ENCODE measurements at places on chromosomes 12 and 14. TPM values are rescaled to one million over a fixed set of nuclear protein-coding genes. Genes with fewer than 3 reads are reported as not detected.

- DNase-seq: no peak
Observed at GRCh38 chr14:85607651-85608081, 77.7 kb downstream of the FLRT2 start.

Gene KCNA5
- total RNA-seq: 74.6 TPM

Gene MANSC4
- total RNA-seq: not detected

- no peak for DNase-seq
Observed at GRCh38 chr12:106669216-106669615, 86.4 kb downstream of the RFX4 start.

DNA sequence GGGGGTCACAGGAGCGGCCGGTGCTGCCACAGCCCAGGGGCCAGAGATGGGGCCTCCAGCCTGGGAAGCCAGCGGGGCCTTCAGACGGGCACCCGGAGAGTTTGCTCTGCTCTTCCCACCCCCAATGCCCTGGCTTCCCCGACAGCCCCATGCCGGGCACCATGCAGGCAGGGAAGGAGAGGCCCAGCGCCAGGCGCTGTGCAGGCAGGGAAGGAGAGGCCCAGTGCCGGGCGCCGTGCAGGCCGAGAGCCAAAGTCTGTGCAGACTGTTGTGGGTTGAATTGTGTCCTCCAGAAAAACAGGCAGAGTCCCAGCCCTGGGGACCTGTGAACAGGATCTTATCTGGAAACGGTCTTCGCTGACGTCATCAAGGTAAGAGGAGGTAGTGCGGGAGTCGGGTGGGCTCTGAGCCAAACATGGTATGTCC lies 34.3 kb downstream of the GALNT9 start:
- no peak for DNase-seq

- DNase-seq: no peak
Observed at GRCh38 chr12:124884587-124885438, 21.1 kb upstream of the SCARB1 start.

GRCh38 chr14:55910601-55911243 lies 207.5 kb upstream of the PELI2 start:
- DNase-seq: no peak

Gene PLEKHH1
- total RNA-seq: 2.3 TPM

Gene RILPL1
- 130 TPM for total RNA-seq

Gene HOXC10
- not detected for total RNA-seq

GRCh38 chr14:35425850-35426249 lies 21.3 kb upstream of the NFKBIA start:
- DNase-seq: no peak

Gene HIP1R
- 32.4 TPM for total RNA-seq

GRCh38 chr12:116502141-116502725 lies 56.9 kb upstream of the MAP1LC3B2 start:
- DNase-seq: no peak

- DNase-seq: no peak
Observed at GRCh38 chr14:102731871-102732800, 45.1 kb upstream of the TRAF3 start.

DNA sequence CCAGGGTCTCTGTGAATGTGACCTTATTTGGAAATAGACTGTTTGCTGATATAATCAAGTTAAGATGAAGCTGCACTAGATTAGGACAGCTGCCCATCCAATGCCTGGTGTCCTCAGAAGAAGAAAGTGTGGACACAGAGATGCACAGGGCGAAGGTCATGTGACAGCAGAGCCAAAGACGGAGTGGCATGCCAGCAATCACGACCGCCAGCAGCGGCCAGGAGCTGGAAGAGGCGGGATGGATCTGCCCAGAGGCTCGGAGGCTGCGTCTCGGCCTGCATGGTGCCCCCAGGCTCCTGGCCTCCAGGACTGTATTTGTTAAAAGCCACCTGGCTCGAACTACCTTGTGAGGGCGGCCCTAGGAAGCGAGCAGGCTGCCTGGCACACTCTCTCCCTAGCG lies 76.5 kb downstream of the RFLNA start:
- no peak for DNase-seq

GRCh38 chr14:50082308-50082742 lies 34.0 kb downstream of the VCPKMT start:
- no peak for DNase-seq

DNA sequence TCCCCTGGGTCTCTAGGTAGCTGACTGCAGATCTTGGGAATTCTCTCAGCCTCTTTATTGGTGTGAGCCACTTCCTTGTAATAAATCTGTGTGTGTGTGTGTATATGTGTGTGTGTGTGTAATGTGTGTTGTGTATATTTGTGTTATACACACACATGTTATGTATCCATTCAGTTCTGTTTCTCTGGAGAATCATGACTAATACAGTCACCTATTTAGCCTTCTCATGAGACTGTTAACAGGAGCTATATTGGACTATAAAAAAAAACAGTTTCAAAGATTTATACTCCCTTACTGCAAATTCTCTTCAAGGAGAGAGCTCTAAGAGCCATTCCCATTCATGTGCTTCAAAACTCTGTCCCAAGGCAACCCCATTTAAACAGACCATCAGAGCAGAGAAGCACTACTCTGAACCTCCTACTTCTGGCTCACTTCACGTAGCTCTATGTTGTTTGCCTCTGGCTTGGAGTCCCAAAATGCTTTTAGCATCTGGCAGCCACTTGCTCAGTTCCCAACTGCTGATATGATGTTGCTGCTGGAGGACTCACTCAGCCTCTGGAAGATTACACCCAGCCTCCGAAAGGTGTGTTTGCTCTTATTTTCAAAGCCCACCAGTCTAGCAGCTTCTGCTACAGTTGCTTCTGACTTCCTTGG lies 48.7 kb upstream of the KITLG start:
- DNase-seq: no peak

DNA sequence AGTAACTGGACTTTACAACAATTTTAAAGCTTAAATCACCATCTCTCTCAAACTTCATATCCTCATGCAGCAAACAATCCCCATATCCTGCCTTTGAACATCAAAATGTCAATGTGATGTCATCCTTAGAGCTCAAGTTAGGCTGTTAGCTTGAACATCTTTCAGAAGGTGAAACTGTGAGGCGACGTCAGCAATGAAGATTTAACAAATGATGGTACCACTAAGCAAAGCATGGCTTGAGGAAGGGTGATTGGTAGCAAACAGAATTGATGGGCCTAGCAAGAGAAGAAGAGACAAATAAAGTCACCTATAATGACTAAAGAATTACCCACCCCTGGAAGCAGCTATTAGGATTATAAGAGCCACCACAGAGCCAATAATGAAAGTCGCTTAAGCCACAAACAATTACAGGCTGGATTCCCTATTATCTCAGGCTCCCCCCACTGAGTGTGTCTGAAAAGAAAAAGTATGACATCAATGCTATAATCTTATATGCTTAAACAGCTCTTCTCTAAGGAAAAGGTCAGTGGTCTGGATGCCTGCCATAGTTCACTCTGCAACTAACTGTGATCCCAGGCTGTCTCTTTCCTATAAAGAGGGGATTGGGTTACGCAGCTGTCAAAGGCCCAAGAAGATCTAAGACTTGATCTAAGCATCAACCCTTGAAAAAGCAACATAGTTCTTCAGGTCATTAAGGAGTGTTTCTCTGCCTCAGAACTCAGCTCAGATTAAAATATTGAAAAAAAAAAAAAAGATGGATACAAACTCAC lies 18.1 kb downstream of the EGLN3 start:
- DNase-seq: no peak

Gene FOXM1
- 4.1 TPM for total RNA-seq

GRCh38 chr12:50986966-50987737 lies 34.8 kb downstream of the HIGD1C start:
- DNase-seq: peak; percentile 61

- DNase-seq: no peak
Observed at GRCh38 chr12:77943466-77943865, 112.8 kb downstream of the NAV3 start.

DNA sequence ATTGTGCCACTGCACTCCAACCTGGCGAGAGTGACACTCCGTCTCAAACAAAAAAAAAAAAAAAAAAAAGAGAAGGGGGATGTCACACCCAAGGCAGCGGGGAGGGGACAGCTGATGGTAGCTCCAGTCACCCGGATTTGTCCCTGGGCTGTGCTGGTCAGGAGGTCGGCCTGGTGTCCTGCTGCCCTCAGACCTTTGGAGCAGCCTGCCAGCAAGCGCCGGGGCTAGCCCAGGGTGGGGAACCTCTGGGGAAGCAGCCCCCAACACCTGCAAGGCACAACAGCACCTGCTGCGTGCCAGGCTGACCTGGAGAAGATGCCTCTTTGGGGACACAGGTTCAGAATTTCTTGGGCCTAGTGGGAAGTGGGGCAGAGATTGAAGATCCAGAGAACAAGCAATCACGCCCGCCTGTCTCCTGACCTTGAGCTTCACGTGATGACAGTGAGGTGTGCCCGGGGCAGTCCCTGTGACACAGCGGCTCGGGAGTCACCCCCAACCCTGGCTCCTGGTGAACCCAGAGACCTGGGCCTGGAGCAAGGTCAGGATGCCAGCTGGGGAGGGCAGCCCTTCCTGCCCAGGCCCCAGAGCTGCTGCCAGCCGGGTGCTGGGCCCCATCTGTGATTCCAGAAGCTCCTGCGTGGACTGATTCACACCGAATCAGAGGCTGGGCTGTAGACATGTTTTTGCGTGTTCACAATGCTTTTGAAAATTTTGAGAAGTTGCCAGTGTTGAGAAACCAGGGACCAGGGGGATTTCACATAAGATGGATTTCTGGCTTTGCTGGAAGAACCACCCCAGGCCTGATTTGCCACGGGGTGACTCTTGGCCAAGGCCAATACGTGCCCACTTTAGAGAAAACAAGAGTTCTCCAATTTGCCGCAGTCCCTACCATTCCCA lies 66.4 kb downstream of the RFLNA start:
- DNase-seq: no peak

DNA sequence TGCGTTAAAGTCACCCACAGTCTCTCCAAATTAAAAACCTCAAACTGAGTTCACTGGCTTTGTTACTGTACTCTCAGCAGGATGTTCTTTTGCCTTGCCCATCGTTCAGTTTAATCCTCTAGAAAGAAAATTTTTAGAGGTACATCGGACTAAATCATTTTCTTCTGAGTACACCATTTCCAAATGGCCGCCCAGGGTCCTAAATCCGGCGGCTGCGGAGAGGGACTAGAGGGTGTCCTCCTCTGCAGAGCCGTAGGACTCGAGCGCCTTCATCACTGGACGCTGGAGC lies 1.4 kb downstream of the LIN7A start:
- no peak for DNase-seq

Gene CAPS2
- 7.3 TPM for total RNA-seq
